Astrocyte of the spinal cord (primary cell): ENCODE measurements at places on chromosomes 5 and 9.

DNA sequence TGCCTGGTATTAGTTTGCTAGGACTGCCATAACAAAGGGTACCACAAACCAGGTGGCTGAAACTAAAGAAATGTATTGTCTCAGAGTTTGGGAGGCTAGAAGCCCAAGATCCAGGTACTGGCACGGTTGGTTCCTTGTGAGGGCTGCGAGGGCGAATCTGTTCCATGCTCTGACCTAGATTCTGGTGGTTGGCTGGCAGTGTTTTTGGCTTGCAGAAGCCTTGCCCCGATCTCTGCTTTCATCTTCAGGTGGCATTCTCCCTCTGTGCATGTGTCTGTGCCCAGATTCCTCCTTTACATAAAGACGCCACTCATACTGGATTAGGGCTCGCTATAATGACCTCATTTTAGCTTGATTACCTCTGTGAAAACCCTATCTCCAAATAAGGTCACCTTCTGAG, 36.7 kb downstream of the RAI14 start:
- no peak for DNase-seq

GRCh38 chr5:112681481-112681908, 56.2 kb upstream of the APC start:
- no peak for DNase-seq

GRCh38 chr9:23820451-23821374, 5.3 kb downstream of the ELAVL2 start:
- peak; percentile 21 for DNase-seq

DNA sequence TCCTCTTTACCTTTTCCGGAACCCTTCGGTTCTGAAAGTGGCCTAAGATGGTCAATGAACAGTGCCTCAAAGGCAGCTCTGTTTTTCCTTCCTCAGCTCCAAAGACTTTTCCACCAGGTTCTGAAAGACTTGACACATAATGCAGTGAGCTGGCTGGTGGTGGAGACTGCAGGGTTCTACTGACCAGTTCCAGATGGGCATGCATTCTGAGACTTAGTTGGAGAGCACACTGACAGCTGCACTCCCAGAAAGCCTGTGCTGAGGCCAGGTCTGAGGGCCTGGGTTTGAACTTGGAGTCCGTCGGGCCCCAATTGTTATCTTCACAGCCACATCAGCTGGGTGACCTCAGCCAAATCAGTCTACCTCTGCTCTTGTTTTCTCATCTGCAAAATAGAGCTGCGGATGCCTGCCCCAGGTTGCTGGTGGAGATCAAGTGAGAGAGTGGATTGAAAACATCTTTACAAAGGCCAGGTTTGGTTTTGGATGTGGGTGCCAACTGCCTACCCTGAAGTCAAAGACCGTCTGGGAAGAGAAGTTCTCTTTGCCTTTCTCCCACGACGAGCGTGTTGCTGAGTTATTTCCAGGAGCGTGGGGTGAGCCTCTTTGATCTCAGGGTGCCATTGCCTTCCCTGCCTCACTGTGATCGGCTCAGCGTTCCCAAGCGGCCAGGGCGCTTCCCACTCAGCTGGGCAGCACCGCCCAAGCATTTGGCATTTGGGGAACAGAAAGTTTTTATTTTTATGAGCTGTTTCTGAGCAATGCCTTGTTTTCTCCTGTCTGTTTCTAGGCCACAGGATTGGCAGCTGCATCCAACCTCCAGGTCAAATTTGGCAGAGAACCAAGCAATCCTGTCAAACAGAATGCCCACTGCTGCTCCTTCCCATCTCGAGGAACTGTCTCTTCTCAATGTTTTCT, 54.9 kb downstream of the RAD23B start:
- no peak for DNase-seq

- peak; percentile 85 for DNase-seq
These were observed 39.2 kb downstream of the PRUNE2 start for GRCh38 chr9:76866689-76867088.

- no peak for DNase-seq
These were observed 20.7 kb upstream of the ANKRD34B start for GRCh38 chr5:80590766-80591165.

- no peak for DNase-seq
These were observed 177.3 kb downstream of the CD180 start for GRCh38 chr5:67019065-67019845.

- no peak for DNase-seq
These were observed 4.5 kb upstream of the FXN start for GRCh38 chr9:69030851-69031645.

DNA sequence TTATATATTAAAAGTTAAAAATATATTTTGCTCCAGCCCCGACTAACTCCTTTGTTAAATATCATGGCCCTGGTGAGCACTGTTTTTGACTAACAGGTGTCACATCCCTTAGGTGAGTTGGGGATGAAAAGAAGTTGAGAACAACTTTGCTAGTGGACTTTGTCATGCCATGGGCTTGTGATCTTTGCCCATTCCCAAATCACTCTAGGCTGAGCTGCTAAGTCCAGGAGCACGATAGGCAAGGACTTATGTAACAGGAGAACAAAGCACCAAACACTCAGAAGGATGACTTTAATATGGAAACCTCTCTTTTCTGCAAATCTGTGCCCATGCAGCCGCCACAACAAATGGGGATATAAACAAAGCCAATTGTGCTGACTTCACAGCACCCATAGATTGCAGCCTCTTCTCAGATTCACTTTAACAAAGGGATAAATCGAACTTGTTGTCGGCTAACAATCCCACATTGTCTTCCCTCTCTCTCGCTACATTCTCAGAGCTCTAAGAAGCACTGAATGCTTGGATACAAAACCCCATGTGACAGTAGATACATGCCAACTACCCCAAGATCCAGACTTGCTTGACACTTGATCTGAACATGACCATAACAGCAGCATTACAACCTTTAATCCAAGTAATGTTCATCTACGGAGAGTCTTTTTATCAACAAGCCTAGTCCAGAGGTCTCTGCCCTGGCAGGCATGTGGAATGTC, 86.8 kb upstream of the CD180 start:
- DNase-seq, result no peak
